ENCODE measurements at places on chromosomes 4 and X.

DNA sequence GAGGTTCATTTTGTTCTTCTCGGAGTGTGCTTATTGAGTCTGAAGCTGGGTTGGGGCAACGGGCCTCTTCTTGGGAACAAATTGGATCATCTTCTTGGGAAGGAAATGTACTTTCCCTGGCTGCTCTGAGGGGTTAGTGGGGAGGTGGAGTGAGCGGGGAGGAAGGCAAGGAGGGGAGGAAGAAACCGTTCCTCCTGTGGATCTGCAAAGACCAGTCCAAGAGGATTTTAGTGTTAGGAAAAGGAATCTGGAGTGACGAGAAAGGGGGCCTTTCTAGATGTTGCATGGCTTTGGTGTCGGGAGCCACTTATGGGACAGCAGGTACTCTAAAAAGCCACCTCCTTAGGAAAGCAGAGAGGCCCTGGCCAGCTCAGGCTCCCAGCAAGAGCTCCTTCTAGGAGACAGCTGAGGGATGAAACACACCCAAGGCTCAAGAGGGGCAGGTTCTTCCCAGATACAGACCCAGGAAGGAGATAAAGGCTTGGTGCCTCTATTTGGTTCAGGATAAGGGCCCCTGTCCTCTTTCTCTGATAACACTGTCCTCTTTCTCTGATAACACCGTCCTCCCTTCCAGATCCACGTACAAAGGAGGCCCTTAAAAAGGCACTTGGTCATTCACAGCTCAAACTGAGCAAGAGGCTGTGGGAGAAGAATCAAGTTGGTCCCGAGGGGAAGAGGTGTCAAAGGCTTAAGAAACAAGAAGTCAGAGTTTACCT is 451 bp downstream of the SOD3 start:
- no peak for DNase-seq

DNA sequence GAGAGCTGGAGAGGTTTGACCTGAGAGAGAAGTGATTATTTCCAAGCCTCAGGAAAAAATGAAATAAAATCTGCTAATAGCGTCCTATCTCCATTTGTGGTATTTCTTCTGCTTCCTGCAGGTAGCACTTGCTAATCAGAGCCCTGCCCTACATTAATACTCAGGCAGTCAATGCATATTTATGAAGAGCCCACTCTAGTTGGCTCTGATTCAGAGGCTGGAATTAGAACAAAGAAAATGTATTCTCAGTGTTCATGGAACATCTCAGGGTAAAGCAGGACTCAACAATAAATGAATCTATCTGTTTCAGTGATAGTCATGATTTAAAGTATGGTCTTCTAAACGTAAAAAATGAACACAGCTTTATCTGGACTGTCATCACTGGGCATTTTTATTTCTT is 1.4 kb upstream of the ATP8A1 start:
- DNase-seq = no peak

DNA sequence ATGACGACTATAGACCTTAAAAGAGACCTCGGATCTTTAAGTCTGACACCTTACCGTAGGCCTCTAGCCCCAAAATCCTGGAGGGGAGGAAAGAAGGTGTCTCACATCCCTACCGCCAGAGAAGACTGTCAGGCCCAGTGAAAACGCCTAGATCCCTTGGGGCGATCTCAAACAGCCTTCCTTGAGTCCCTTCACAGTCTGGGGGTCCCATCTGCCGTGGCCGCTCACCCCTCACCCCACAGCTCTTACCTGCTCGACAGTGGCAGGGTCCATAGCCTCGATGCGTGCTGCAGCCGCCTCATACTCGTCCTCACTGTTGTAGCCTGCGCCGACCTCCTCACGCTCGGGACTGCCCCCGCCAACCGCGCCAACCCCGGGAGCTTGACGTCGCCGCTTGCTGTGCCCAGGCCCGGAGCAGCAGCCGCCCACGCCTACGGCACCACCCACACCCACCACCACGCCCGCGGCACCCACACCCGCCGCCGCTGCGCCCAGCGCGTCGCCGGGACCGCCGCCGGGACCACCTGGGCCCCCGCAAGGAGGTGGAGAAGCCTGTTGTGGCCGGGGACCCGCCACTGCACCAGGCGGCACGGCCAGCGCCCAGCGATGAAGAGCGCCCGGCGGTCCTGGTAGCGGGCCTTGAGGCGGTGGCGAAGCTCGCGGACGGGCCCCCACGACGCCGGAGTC is 536 bp downstream of the OTUD5 start:
- DNase-seq = no peak

DNA sequence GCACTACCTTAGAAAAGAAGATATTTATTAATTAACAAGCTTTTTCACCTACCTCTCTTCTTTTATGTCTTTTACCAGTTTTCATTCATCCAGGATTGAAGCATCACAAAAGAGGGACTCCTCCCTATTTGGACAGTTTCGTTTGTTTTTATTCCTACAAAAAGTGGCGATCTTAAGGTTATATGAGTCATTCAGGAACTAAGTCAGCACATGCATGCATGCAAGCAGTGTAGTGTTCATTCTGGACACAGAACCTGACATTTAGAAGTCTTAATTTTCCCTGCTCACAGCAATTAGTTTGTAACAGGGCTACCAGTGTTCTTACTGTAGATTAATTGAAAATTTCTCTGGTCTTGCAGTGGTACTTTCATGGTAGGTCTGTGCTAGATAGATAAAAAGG is 47.9 kb upstream of the QRFPR start:
- no peak for DNase-seq

Data from stimulated activated CD8-positive, alpha-beta memory T cell treated with anti-CD3 and anti-CD28 coated beads, Interleukin-4, amount 100 ng/mL, for 1 hour (primary cell).